Stimulated activated CD4-positive, alpha-beta T cell treated with anti-CD3 and anti-CD28 coated beads, Interleukin-1b, Interleukin-23, amount 100 ng/mL, for 24 hours (primary cell): ENCODE measurements at places on chromosomes 12 and 14.

DNA sequence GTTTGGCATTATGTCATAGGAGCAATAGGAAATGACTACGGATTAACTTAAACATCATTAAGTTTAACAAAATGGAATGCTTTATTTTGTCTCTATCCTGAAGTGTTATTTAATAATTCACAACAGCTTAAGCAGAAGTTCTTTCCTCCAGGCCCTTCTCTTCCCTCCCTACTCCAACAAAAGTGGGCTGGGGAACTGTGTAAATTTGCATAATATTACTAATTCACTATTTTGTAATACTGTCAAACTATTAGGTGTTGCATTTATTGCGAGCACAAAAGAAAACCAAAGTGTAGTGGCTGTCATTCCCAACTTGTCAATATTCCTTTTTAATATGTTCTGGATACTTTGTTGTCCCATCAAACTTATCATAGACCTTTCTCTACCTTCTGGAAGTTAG, 69.8 kb downstream of the ATG14 start:
- no peak for DNase-seq

- DNase-seq, result no peak
Measured at GRCh38 chr14:96154900-96155299, 49.7 kb upstream of the BDKRB2 start.

- DNase-seq, result no peak
Measured at GRCh38 chr12:71162832-71163763, 5.3 kb upstream of the TSPAN8 start.

DNA sequence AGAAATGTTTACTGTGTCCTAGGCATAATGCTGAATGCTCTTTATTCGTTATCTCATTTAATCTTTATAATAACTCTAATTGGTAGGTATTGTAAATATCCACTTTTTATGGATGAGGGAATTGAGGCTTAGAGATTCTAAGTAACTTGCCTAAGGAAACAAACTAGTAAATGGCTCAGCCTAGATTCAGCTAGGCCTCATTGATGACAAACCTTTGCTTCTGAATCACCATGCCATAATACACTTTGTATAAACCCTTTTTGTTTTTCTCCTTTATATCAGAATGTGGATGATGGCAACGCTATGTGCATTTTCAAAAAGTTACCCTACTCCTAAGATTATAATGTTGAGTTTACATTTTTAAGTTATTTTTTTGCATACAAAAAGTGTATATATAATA, 34.0 kb downstream of the MNAT1 start:
- DNase-seq, result no peak

DNA sequence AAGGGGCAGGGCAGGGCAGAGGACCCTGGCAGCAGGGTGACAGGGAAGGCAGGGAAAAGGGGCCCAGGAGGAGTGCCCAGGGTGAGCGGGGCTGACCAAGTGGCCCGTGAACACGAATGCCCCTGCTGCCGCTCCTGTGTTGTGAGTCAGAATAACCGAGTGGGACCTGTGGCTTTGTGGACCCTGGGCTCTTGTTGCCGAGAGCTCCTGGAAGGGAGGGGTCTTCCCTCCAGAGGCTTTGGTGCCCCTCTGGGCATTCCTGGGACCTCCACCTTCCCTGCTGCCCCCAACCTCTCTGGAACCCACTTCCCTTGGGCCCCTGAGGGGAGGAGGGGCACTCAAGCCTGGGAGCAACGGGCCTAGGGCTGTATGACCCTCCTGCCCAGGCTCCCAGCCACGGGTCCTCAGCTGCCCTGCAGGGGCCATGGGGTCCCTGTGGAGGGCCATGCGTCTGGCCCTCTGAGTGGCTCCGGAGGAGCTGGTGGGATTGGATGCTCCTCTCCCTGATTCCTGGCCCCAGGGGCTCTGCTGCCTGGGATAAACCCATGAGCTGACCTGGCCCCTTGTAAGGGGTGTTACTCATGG, 319.4 kb downstream of the TMEM121 start:
- no peak for DNase-seq

- no peak for DNase-seq
Measured at GRCh38 chr12:75257510-75257909, 47.9 kb upstream of the KCNC2 start.
